Stimulated activated CD8-positive, alpha-beta memory T cell treated with anti-CD3 and anti-CD28 coated beads, Interleukin-4, amount 100 ng/mL, for 48 hours (primary cell): ENCODE measurements at places on chromosomes 11 and 22.

- no peak for DNase-seq
These were observed 15.2 kb downstream of the PHLDB1 start for GRCh38 chr11:118622376-118623268.

- no peak for DNase-seq
These were observed 22.3 kb downstream of the VPS37C start for GRCh38 chr11:61138935-61139334.

DNA sequence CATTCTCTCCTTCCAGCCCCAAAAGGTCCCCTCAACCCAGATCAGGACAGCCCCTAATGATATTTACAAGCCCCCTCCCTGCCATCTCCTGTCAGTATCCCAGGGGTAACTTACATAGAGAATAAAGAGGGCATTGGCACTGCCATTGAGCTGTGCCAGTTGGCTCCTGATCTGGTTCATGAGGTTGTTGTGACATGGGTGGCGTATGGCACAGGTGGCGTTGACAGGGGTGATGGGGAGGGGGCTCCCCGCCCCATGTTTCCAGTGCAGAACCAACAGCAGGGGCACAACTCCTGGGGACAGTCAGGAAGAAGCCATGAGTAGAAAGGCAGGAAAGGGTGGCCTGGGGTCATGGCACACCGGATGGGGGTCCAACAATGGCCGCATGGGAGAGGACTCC lies 1.9 kb downstream of the LIF start:
- DNase-seq = no peak

DNA sequence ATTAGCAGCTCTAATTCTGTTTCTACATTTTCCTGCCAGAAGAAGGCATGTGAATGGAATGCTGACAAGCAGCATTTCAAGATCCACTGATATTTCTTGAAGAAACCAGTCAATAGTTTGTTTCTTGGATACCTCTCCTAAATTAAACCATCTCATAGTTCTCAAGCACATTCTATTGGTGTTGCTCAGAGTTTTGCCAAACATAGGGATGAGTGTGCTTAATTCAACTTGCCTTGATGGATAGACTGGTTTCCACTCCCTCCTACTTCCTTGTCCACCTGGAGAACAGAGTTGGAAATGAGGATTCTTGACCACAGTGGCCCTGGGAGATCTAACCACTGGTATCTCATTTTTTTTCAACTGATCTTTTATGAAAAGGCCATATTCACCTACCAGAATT lies 29.8 kb upstream of the DDX10 start:
- no peak for DNase-seq

DNA sequence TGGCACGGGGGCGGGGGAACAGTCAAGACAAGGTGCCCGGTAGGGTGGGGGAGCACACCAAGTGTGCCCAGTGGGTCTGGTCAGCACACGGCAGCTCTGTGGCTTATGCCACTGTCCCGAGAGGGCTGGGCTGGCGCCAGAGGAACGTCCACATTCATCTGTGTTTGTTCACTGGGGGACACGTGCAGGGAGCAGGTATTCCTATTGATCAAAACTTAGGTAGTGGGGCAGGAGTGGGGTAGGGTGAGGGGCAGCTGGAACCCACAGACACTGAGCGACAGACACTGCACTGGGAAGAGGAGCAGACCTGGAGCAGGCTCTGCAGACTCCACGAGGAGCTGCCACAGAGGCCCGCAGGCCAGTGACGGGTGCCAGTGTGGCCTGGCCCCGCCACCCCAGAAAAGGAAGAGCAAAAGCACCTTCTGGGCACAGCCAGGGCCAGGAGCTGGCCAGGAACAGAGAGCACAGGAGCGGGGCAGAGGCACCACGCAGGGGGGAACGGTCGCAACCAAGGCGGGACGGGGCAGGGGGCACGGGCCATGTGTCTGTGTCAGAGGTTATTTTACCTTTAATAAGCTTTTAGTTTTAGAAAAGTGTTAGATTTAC lies 2.1 kb upstream of the MOB2 start:
- no peak for DNase-seq

GRCh38 chr11:61868571-61869428 lies 22.5 kb downstream of the FADS3 start:
- no peak for DNase-seq

DNA sequence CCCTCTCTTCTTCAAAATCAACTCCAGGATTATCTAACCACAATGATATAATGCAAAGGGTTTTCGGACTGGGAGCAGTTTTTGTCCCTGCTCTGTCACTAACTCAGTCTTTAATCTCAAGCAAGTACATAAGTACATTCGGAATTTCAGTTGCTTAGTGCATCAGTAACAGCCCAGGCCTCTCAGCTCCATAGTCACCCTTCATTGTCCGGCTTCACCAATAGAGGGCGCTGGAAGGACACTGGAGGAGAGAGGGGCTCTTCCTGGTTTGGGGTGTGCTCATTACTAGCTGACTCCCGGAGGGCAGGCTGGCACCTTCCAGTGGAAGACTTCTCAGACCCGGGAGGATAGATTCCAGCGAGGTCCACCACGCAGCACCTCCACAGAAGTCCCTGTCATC lies 90.4 kb upstream of the PDGFD start:
- peak; percentile 46 for DNase-seq

GRCh38 chr11:60948250-60948649 lies 3.7 kb downstream of the SLC15A3 start:
- DNase-seq = no peak

DNA sequence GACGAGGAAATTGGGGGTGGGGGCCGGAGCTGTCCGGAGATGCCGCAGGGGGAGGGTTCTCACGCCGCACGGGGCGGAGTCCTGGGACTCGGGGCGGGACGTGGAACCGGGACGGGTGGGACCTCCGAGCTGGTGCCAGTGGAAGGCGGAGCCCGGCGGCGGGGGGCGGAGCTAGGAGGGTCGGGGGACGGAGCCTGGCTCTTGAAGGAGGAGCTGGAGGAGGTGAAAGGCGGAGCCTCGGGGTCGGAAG lies 271 bp downstream of the FKBP2 start:
- DNase-seq = peak; percentile 100

GRCh38 chr11:35711173-35711910 lies 48.8 kb downstream of the TRIM44 start:
- DNase-seq = no peak

GRCh38 chr11:19790831-19791552 lies 78.4 kb downstream of the NAV2 start:
- no peak for DNase-seq

DNA sequence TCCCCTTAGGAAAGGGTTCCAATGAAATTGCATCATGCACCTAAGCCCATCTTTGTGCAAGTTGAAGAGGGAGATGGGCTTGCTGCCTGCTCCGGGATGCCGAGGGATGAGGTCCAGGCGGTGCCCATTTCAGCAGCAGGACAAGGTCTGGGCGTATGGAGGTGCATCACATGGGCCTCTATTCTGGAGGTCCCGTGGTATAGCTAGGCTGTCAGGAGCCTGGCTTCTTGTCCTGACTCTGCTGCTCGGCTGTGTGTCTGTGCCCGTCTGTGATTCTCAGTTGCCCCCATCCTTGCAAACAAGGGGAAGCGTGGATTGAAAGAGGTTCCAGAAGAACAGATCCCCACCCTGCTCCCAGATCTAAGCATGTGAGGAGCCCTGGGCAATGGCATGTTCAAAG lies 130.0 kb downstream of the OSBP2 start:
- DNase-seq = no peak

- DNase-seq = no peak
These were observed 17.8 kb downstream of the PRR5L start for GRCh38 chr11:36313750-36314433.

DNA sequence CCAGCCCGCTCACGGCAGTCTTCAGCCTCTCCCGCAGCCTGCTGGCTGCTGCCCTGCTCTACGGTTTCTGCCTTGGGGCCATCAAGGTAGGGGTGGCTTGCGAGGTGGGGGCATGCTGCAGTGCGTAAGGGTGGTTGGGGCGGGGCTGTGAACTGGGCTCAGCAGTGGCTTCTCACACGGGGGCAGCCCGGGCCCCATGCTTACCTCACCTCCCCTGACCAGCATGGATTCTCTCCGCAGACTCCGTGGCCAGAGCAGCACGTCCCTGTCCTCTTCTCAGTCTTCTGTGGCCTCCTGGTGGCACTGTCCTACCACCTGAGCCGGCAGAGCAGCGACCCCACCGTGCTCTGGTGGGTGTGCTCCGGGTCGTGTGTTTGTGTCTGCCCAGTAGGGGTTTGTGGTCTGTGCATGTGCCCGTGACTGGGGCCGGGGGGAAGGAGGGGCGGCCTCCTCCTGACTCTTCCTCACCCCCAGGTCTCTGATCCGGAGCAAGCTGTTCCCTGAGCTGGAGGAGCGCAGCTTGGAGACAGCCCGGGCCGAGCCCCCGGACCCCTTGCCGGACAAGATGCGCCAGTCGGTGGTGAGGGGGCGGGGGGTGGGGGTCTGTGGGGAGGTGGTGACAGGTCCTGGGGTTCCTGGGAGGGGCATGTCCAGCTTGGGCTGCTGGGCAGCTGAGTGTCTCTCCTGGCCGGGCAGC lies 9.5 kb downstream of the PCNX3 start:
- DNase-seq = no peak

DNA sequence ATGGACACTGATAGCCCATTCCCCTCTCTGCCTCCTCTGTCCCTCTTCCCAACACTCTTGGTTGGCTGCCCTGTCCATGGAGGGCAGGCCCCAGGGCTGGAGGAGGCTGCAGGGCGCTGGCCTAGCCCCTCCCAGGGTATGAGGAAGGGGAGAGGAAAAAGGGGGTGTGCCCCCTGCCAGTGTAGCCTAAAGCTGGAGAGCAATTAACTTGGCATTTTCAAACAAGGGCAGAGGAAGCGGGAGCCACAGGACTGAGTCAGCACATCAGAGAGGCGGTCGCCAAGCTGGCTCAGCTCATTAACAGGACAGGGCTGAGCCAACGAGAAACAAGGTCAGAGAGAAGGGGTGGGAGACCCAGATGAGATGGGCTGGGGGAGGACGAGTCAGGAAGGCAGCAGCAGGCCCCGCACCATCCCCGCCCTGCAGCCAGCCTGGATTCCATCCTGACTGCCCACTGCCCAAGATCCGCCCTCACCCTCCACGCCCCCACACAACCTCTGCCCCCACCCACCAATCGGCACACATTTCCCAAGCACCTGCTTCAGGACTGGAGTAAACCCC lies 76.3 kb downstream of the BUD13 start:
- no peak for DNase-seq

DNA sequence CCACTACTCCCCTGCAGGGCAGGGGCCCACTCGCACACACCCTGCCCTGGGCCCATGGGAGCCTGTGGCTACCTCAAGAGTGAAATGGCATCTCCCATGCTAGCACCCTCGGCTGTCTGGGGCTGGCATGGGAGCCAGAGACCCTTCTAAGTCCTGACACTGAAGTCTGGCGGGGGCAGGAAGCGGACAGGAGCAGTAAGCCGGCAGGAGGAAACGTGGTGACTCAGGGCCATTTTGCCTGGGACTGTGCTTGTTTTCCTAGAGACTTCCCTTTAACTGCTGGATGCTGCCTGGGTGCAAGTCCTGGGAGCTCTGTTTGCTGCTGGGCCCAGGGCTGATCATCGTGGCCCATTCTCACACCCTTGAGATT lies 16.8 kb downstream of the RELT start:
- no peak for DNase-seq

GRCh38 chr11:2273771-2274170 lies 3.4 kb upstream of the ASCL2 start:
- DNase-seq = no peak

GRCh38 chr11:119872611-119873310 lies 143.8 kb upstream of the NECTIN1 start:
- no peak for DNase-seq

DNA sequence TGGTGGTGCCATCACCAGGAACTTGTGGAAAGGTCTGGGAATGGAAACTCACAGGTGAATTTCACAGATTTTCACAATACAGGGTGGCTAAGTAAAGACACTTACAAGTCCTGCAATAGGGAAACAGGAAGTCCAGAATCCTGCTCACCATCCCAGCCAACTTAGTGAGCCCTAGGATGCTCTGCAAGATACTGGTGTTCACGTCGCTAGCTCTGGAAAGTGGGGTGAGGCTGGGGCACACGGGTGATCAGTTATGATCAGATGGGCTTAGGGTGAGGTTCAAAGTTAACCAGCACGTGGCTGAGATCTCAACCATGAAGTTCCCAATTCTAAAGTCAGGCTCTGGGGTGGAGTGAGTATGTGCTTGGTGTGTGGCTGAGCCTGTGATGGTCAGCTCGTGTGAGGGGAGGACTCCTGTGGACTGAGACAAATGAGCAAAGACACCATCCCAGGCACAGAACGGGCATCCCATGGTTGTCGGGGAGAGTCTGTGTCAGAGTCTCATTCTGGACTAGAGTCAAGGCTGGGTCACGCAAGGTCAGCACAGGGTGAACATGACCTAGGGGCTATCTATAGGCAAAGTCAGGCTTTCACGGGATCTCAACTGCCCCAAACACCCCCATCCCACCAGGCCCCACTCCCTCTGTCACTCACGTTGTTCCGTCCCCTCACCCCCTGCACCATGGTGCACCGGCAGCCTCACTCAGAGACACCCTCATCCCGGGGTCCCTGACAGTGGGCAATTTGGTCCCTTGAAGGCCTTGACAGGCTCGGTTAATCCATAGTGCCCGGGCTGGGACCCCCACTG lies 23.9 kb downstream of the IGLL5 start:
- DNase-seq = no peak

- DNase-seq = no peak
These were observed 1447.1 kb downstream of the FAM181B start for GRCh38 chr11:81286550-81286949.

DNA sequence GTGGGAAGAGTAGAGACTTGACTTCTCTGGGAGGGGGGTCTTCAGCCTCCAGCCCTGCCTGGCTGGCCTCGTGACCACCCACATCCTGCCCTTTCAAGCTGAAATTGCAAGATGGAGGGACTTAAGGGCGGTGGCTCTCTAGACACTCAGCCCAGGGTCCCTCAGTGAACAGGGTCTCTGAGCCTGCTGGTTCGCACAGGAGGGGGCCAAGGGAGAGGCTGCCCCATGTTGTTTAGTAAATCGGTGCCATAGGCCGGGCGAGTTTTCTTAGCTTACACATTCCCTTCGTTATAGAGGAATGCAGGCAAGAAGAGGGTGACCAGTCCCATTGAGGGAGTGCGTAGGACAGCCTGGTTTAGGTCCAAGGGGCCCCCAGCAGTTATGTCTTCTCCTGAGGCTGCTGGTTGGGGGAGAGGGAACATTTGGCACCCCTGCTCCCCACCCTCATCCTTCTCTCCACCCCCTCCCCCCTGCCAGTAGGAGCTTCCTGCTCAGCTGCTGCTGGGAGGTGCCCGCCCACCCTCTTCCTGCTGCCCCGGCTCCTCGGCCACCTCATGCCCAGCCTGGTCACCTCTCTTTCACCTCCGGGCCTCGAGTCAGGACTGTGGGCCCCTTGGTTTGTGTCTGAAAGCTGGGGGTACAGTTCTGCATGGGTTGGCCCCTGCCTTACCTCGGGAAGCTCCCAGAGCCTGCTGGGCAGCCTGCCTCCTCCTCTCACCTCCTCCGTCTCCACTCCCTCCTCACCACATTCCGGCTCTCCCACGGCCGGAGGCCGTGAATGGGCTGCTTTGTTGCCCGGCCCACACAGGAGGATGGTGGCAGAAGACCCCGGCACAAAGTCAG lies 3.9 kb downstream of the FRMD8 start:
- DNase-seq = no peak

- DNase-seq = peak; percentile 54
These were observed 16.6 kb downstream of the OR8A1 start for GRCh38 chr11:124586238-124586860.

GRCh38 chr11:19344661-19345518 lies 104.1 kb upstream of the E2F8 start:
- no peak for DNase-seq

- no peak for DNase-seq
These were observed 2.4 kb downstream of the ZC3H12C start for GRCh38 chr11:110095554-110095953.
